Stimulated activated CD8-positive, alpha-beta memory T cell treated with anti-CD3 and anti-CD28 coated beads, Interleukin-4, amount 100 ng/mL, for 24 hours (primary cell): ENCODE measurements at places on chromosomes 7 and 10.
A peak's percentile ranks its signal among the peaks of the same experiment; 100 is the strongest.

DNA sequence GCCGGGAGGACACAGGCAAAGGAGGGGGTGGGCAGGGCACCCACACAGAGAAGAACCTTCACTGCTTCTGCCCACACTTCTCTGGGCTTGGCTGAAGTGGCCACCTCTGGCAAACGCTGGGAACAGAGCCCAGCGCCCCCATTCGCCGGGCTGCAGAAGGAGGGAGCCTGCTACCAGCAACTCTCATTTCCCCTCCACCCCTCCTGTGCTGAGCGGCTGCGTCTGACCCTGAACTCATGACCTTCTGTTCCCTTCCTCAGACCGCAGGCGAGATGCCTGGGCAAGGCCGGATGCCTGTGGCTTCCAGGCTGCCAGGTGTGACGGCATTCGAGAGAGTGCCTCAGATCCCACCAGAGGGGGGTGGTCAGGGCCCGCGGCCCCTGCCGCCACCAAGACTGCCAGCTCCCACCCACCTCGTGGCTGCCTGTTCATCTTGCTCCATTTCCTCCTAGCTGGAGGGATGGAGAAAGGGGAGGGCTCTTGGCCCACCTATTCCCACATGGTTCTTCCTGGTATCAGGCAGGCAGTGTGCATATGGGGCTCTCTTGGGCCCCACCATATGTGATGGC is 19.8 kb downstream of the DNAJB12 start:
- DNase-seq = peak; percentile 72

- DNase-seq = no peak
These were observed 520 bp upstream of the WNT2 start for GRCh38 chr7:117323305-117323850.

DNA sequence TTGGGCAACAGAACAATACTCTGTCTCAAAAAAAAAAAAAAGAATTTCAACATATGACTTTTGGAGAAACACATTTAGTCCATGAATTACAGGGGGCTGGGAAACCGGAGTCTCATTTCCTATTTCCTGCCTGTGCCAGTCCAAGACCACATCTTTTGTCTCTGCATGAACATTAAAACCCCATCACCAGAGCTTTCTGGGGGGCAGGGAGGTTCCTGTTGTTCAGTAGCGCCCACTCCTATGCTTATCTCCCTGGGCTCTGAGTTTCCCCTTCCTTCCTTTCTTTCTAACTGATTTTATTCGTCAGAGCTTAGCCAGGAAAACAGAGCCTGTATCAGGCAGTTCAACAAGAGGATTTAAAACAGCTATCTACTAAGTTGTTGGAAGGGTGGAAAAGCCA is 119.3 kb downstream of the CALN1 start:
- DNase-seq = no peak

DNA sequence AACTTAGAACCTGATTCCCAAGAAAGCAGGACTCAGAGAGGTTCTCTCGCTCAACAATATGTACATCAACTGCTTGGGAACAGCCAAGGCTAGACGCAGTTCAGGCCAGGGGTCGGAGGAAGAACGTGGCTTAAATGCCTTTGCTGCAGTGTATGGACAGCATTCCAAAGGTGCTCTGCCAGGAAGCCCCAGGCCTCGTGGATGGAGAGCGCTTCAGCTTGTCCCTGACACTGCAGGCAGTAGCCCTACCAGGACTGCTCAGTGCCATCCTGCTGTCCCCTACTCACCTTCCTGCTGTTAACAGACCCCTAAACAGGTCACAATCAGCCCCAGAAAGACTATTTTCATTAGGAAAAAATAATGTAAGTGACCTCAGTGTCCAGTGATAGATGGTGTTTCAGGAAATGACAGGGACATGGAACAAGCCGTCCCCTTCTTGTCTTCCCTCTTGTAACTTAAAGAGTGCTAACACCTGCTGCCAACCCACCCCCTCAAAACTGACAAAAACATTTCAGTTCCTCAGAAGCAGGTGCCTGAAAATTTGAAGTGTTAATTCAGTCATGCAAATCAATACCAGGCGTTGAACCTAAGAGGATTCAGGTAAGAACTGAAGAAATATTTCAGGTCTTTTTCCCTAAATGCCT is 16.5 kb downstream of the CREB3L2 start:
- DNase-seq = no peak
